Astrocyte of the spinal cord (primary cell): ENCODE measurements at places on chromosomes 2 and 18.

GRCh38 chr2:196384729-196385128 is 213.4 kb upstream of the STK17B start:
- no peak for DNase-seq

DNA sequence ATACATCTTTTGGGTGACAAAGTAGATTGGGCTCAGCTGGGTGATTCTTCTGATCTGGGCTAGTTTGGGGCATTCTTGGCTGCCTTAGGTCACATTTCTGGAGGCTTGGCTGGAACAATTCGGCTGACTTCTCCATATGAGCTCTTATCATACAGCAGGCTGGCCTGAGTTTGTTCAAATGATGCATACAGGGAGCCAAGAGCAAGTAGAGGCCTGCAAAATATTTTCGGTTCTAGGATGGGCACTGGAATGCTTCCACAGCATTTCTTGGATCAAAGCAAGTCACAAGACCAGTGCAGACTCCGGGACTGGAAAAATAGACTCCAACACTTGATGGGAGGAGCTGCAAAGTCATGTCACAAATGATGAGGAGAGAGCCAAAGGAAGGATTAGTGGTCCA is 98.4 kb downstream of the SCG2 start:
- no peak for DNase-seq

- DNase-seq = no peak
These were observed 163.1 kb downstream of the CCDC178 start for GRCh38 chr18:33277431-33277830.

DNA sequence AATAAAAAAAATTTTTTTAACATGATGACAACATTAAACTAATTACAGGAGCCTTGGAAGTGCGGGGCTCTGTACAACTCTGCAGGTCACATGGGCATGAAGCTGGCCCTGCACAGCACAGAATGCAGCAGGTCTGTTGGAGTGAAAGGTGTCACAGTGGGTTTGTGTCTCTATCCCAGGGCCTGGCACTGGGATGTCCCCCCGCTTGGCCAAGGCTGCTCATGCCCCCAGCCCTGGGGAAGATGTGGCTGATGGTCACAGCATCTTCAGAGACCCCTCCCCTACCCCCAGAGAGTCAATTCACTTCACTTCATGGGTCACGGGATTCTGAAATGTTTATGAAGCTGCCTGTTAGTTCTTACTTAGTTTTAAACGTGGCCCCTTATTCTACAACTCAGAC is 95.9 kb upstream of the TAF1B start:
- no peak for DNase-seq

- DNase-seq = no peak
These were observed 5.5 kb upstream of the ECEL1 start for GRCh38 chr2:232492963-232493700.

GRCh38 chr2:190979906-190980629 is 33.9 kb downstream of the STAT1 start:
- peak; percentile 95 for DNase-seq

- DNase-seq = no peak
These were observed 35.5 kb upstream of the HS6ST1 start for GRCh38 chr2:128354161-128354560.

- DNase-seq = no peak
These were observed 1.7 kb upstream of the ITM2C start for GRCh38 chr2:230863031-230863430.

DNA sequence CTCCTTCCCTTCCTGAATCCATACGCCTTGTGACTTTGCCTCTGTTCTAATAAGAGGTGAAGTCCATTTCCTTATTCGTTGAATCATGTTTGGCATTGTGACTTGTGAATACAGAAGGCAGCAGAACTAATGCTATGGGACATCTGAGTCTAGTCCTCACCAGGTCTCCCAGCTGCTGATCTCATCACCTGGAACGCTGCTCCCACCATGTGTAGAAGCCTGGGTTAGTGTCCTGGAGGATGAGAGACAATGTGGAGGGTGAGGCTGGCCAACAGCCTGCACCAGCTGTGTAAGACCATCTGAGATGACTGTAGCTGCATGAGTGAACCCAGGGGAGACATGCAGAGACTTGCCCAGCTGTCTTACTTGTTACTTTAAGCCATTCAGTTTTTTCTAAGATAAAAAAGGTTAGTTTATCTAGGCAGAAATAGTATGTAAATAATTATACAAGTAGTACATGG is 3.5 kb upstream of the HAAO start:
- DNase-seq = no peak

GRCh38 chr2:234422273-234422732 is 74.6 kb downstream of the ARL4C start:
- peak; percentile 86 for DNase-seq
